ENCODE measurements at places on chromosomes 7 and 10.

GRCh38 chr7:102287111-102287980 lies 678 bp downstream of the SH2B2 start:
- DNase-seq: no peak

GRCh38 chr10:104311184-104311720 lies 27.0 kb downstream of the ITPRIP start:
- no peak for DNase-seq

GRCh38 chr10:20598590-20598989 lies 298.5 kb downstream of the NEBL start:
- DNase-seq: no peak

DNA sequence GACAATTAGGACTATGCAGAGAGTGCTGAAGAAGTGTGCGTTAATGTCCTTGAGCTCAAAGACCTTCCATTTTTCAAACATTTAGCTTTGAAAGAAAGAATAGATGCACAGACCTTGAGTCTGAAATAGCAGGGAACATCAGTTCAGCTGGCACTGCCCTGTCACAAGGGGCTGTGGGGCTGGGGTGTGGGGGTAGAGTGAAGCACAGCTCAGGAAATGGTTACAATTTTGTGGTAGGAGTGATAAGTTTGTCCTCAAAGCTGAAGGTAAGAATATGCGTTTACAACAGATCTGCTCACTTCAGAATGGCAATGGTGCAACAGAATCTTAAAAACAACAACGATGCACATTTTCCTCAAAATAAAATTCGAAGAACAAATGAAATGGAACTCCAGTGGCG lies 33.6 kb downstream of the SMKR1 start:
- DNase-seq: no peak

DNA sequence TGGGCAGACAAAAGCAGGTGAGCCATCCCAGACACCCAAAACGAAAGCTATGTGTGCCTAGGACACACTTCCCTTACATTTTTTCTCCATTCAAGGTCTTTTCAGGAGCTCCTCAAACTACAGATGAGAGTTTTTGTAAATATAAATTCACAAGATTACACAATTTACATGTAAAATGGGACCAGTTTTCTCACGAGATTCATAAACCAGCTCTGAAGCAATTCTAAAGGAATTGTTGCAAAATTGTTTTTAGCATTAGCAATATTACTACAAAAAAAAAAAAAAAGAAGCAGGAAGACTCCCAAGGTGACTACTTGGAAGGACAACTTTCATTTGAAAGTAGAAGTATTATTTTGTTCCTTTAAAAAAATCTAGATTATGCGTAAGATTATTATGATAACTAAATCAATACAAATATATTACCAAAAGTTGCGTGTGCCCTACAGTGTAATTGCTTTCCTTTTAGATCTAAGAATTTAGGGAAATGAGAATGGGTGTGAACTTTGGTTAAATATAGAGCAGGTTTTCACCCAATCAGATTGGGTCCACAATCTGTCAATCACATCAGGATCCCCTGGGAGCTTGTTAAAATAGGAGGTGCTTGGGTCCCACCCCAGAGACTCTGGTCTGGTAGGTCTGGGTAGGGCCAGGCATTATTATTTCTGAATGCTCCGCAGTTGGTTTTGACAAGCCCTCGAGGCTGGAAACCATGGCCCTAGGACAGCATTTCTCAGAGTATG lies 72.2 kb downstream of the TBXAS1 start:
- DNase-seq: no peak

DNA sequence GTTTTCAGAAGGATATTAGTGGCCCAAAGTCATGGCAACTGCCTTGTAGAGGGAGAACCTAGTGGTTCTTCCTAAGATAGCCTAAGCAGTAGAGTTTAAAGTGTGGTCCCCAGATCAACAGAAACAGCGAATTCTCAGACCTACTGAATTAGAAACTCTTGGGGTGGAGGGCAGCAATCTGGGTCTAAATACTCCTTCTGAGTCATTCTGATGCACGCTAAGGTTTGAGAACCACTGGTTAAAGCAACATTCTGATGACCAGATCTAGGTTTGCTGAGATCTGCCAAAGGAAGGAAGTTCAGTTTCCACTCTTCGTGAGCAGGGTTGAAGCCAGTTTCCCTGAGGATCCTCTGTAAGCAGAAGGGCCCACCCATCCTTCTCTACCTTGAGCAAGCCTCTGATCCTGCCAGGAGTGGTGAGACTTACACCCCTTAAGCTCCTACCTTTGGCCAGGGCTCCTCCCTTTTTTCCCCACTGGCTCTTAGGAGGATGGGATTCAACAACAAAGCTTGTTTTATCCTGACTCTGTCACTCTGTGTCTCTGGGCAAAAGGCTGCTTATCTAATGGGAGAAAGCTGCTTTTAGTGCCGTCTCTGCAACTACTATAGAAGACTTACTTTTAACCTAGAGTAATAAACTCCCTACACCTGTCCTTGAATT lies 26.8 kb upstream of the TRUB1 start:
- DNase-seq: no peak

DNA sequence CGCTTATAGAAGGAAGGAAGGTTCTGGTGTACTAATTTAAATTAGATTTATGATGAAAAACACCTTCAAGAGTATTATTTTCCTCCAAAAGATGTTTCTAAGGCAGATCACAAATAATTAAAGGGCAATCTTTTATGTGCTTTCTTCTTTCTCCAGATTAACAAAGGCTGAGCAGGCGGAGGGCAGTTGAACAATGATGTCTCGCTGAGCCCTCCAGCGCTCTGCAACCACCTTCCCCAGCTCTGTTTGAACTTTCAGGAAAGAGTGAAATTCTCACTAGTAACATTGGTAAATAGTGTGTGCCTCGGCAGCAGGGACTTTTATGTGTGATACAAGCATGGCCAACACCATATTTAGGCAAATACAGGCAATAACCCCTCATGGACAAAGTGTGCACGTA lies 379.1 kb upstream of the MKI67 start:
- DNase-seq: no peak

DNA sequence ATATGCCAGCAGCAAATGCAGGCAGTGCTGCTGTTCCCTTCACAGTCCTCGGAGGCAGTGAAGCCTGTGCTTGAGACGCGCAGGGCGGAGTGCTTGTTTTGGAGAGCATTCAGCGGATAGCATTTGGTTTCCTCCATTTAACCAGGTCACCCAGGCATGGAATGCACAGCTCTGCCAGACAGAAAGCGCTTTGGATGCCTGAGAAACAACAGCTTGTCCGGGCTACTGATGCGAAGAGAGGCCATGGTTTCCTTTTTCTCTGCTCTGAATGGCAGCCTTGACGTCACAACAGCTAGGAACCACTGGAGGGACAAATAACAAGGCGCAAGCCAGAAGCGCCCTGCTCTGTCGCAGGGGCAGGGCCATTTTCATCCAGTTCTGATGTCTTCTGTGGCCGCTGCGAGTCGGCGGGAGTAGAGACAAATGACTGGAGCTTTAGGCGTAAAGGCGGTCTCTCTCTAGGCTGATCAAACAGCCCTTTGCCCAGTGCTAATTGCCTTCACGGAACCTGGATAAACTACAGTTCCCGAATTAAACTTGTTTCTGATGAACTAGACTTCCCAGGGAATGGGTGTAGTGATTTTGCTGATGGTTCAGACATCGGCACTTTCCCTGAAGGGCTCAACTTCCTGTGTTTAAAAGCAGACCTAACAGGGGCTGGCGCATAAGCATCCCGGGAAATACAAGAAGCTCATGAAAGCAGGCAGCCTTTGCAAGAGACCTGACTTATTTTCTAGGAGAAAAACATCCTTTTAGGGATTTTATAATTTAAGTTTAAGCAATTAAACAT lies 187.6 kb upstream of the KLF14 start:
- DNase-seq: no peak

DNA sequence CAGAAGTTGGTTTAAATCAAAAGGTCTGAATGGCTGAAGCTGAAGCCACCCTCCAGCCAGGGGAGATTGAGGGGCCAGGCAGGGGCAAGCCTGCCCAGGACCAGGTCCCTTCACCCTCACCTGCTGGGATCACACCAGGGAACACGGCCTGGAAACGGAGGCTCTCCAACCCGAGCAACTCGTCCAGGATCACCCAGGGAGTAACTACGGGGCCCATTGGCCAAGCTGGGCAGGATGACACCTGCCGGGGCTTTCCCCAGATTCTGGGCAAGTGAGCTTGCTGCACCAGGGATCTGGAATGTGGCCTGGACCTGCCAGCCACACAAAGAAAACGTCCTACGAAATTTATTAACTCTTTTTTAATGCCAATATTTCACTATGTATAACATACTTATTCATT lies 30.4 kb upstream of the PPP2R2D start:
- DNase-seq: no peak

DNA sequence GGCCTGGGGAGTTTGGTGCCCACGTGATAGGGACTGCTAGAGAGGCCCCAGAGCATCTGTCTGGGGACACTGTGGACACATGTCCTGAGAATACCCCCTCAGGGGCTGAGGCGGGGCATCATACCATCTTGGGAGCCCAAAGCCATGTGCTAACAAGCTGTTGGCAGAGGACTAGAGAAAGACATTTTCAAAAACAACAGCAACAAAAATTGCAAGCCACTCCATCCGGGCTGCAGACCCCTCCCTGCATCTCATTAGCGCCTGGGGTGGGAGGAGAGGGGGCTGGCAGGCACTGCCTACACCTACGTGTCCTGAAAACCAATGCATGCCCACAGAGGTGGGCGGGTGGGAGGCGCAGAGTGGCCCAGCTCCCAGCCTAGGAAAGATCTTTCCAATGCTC lies 507.4 kb upstream of the PODXL start:
- DNase-seq: no peak

- no peak for DNase-seq
Measured at GRCh38 chr7:105886776-105887175, 10.4 kb upstream of the ATXN7L1 start.

DNA sequence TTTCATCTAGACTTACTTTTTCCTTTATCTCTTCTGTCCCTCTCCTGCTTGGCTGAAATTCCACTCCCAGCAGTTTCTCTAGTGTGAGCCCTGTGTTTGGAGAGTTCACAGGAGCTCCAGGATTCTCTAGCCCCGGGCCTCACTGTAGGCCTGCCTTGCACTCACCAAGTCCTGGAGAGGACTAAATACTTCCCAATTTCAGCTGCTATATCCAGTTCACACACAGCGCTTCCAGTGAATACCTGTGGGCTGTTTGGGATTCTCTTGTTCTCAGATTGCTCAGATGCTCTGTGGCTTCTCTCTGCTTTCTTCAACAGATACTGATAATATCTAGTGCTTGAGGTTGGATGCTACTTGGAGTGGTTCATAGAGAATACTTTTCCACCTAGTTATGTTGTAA lies 46.0 kb downstream of the MINPP1 start:
- no peak for DNase-seq

GRCh38 chr10:30581779-30582380 lies 47.7 kb downstream of the LYZL2 start:
- DNase-seq: no peak

DNA sequence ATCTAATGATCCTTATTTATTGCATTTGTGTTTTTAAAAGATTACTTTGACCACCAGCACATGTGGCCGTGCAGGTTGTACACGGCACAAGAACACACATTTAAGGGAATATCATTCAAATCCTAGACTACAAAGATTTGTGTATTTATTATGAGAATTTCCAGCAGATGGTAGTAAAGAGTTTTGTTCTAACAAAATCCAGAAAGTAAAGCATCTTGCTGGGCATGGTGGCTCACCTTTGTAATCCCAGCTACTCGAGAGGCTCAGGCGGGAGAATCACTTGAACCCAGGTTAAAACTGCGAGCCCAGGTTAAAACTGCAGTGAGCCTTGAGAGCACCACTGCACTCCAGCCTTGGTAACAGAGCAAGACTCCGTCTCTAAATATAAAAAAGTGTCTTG lies 31.5 kb downstream of the MACROH2A2 start:
- DNase-seq: no peak

DNA sequence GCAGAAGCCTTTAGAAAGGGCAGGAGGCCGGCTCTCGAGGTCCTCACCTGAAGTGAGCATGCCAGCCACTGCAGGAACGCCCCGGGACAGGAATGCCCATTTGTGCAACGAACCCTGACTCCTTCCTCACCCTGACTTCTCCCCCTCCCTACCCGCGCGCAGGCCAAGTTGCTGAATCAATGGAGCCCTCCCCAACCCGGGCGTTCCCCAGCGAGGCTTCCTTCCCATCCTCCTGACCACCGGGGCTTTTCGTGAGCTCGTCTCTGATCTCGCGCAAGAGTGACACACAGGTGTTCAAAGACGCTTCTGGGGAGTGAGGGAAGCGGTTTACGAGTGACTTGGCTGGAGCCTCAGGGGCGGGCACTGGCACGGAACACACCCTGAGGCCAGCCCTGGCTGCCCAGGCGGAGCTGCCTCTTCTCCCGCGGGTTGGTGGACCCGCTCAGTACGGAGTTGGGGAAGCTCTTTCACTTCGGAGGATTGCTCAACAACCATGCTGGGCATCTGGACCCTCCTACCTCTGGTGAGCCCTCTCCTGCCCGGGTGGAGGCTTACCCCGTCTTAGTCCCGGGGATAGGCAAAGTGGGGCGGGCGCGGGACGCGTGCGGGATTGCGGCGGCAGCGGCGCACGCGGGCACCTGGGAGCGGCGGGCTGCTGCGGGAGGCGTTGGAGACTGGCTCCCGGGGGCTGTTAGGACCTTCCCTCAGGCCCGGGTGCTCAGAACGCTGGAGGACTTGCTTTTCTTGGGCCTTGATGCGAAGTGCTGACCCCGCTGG lies at the start of gene FAS:
Gene FAS (plus strand): TSS at position 415 of the 777 bp plus-strand sequence. CDS start 79 bp downstream, at position 494.
- DNase-seq: no peak

GRCh38 chr10:69843923-69844322 lies 42.2 kb downstream of the COL13A1 start:
- DNase-seq: no peak

DNA sequence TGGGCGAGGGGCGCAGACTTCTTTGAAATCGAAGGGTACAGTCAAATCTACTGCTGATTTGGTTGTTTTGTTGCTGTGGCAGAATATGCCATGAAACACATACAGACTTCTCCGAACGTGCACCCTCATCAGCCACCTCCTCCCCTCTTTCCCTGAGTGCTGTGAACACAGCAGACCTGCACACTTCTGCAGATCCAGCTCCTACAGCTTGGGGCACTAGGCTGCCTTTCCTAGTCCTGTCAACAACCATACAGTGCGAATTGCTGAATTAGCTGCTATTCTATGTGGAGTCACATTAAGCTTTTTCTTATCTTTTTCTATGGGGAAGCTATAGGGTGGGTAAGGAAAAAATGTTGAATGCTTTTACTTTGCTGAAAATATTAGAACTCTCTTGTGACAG lies 57.5 kb downstream of the COL17A1 start:
- DNase-seq: peak; percentile 27

GRCh38 chr7:97373736-97374135 lies 256.2 kb downstream of the SDHAF3 start:
- DNase-seq: no peak

Data from iPS DF 6.9 (cell line).